ENCODE measurements at places on chromosomes 12 and 14.

GRCh38 chr14:98466807-98467206 is 805.2 kb downstream of the BCL11B start:
- no peaks in the 10 kb centered on the region for H3K27me3 ChIP-seq
- DNase-seq = no peak
- H3K4me1 ChIP-seq = no peaks in the 10 kb centered on the region
- no peak overlapping the region for H3K27ac ChIP-seq
- no peak overlapping the region for H3K4me3 ChIP-seq

- no peak overlapping the region for H3K27ac ChIP-seq
- no peak for DNase-seq
- no peak overlapping the region for H3K4me3 ChIP-seq
- no peaks in the 10 kb centered on the region for H3K4me1 ChIP-seq
Observed at GRCh38 chr14:51957950-51958349, 31.4 kb upstream of the RTRAF start.

DNA sequence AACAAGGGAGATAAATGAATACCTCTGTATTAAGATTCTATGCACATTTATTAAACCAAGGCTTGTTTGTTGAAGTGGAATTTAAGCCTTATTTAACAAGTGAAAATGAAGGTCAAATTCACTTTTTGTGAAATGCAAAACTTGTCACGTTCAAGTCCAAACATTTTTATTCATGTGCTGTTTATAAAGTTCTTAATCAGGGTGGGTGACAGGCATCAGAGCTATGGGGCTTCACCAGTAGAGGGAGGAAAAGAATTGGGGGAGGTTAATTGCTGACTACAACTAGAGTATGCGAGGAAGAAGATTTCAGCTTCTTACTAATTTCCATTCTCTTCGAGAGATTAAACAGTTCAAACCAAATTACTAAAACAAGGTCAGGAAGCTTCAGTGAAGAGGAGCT is 9.7 kb downstream of the MOK start:
- no peaks in the 10 kb centered on the region for H3K4me1 ChIP-seq
- H3K27ac ChIP-seq = no peak overlapping the region
- H3K27me3 ChIP-seq = no peaks in the 10 kb centered on the region
- no peak for DNase-seq
- no peak overlapping the region for H3K4me3 ChIP-seq

DNA sequence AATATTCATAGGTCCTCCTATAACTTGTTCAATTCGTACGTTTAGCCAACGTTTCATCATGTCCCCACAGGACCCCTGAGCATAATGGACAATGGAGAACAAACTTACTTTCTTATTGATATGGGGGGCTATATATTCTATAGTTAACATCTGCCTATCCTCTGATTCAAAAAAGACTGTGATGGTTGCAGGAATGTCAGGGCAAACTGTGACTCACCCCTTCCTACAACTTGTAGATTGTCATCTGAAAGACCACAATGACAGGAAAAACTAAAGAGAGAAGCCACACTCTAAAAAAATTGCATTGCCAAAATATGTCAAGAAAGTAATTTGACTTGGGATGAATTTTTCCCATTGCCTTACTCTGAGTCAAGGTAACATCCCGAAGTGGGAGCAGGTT is 50.8 kb downstream of the CATSPERB start:
- H3K27me3 ChIP-seq = no peaks in the 10 kb centered on the region
- no peak overlapping the region for H3K4me3 ChIP-seq
- no peak for DNase-seq
- H3K36me3 ChIP-seq = no peaks in the 10 kb centered on the region

DNA sequence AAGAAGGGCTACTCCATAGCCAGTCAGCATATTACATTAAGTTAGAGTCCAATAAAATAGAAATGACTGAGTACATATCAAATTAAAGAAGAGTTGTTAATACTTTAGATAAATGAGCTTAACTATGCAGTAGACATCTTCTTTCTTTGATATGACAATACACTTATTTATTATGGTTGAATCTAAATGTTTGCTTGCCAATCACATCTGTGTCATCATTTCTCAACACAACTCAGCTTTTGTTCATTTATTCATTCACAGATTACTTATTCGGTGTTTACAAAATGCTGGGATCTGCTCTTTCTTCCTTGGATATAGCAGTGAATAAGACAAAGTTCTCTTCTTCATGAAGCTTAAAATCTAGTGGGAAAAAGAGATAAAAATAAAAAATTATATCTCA is 614.6 kb upstream of the ATP2B1 start:
- H3K4me3 ChIP-seq = no peak overlapping the region
- no peaks in the 10 kb centered on the region for H3K36me3 ChIP-seq
- no peaks in the 10 kb centered on the region for H3K27me3 ChIP-seq
- no peak for DNase-seq
- H3K27ac ChIP-seq = no peak overlapping the region

DNA sequence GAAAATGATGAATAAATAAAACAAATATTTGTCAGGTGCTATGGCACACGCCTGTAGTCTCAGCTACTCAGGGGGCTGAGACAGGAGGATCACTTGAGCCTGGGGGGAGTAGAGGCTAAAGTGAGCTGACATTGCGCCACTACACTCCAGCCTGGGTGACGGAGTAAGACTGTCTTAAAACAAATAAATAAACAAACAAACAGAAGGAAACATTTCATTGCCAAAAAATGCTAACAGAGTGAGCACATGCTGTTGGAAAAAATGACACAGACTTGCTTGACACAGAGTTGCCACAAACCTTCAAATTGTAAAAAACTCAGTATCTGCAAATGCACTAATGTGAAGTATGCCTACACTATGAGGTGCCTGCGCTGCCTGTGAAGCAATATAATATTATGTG is 50.8 kb upstream of the AP4S1 start:
- H3K4me1 ChIP-seq = peaks cover 26% of the 10 kb centered on the region
- DNase-seq = no peak
- H3K27me3 ChIP-seq = no peaks in the 10 kb centered on the region
- no peak overlapping the region for H3K27ac ChIP-seq
- no peak overlapping the region for H3K4me3 ChIP-seq

DNA sequence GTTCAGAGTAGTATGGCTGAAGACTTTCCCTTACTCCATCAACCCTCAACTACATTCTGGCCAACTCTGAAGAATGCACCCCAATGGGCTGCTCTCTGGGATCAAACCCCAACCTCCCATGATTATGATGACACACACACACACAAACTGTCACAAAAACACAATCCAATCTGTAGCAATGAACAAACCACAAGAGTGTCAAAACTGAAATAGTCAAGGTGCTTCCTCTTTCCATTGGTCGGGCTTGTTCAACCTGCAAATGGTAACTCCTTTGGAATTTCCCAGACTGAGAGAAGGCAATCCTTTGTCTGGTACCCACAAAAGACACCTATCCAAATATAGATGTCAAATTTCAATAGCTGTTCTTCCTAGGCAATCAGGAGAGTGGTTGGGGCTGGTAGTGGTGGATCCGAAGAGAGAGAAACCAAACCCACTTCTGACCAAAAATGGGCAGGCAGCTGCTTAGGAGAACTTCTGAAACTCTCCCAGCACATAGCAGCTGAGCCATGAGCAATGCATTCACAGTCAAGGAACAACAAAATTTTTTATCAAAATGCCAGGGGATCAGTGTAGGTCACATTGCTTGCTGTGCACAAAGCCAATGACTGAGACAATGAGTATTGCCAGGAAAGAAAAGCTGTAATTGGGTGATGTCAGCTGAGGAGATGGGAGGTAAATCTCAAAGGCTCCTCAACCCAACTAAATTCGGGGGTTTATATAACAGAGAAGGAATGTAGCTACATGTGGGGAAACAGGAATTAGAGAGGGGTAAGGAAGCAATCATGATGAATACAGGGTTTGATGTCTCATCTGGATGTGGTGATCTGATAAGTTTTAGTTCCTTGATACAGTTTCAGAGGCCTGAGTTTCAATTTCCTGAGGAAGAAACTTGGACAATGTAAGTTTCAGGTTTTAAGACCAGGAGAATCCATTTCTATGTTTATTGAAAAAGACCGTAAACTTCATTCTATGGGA is 191.4 kb downstream of the KITLG start:
- no peaks in the 10 kb centered on the region for H3K4me1 ChIP-seq
- H3K36me3 ChIP-seq = no peaks in the 10 kb centered on the region
- H3K4me3 ChIP-seq = no peak overlapping the region
- H3K27me3 ChIP-seq = no peaks in the 10 kb centered on the region
- H3K27ac ChIP-seq = no peak overlapping the region

DNA sequence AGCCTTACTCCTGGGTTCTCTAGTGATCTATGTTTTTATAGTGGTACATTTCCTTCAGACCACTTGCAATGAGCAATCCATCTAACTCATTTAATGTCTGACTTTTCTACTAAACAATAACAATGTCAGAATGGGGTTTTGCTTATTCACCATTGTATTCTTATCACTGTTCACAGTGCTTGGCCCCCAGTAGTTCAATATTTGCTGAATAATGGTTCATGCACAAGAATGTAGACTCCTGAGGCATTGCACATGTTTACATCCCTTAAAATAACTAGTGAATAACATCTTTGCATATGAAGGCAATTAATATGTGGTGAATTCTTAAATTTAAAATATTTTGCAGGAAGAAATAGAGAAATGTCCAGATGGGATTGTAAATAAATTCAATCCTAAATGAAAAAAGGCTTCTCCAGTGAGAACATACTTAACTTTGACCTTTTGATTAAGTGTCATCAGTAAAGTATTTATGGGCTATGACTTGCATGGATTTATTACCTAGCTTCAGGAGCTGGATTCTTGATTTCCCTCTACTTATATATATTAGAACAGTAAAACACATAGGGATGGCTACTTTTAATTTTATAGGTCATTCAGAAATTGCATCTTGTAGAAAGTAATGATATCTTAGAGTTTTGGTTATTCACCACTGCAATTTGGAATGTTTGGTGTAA is 3.4 kb downstream of the CCER1 start:
- H3K36me3 ChIP-seq = no peaks in the 10 kb centered on the region
- no peak overlapping the region for H3K4me3 ChIP-seq

- DNase-seq = no peak
- H3K4me3 ChIP-seq = no peak overlapping the region
- no peak overlapping the region for H3K27ac ChIP-seq
Observed at GRCh38 chr14:53542732-53543131, 389.6 kb upstream of the DDHD1 start.

DNA sequence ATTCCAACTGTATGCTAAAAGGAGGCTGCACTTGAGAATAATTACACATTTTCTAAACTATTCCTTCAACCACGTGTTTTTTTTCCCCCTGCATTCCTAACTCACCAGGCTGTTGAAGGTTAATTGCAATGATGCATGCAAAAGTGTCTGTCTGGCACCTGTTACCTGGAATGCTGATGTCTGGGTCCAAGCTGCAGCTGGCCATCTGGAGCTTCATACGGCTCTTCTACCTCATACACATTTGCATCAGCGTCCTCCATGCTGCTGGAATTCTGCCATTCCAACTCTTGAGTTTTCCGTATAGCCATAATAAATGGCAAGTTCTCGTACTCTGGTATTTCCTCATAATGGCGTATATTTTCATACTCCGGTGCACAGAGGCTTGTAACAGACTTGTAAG is 8.6 kb downstream of the FGD6 start:
- no peak overlapping the region for H3K27ac ChIP-seq
- no peaks in the 10 kb centered on the region for H3K36me3 ChIP-seq
- no peak for DNase-seq

GRCh38 chr12:54042970-54043853 is 10.4 kb downstream of the HOXC5 start:
- no peak overlapping the region for H3K4me3 ChIP-seq
- no peak for DNase-seq
- H3K27me3 ChIP-seq = peaks cover 5% of the 10 kb centered on the region
- H3K36me3 ChIP-seq = no peaks in the 10 kb centered on the region
- no peaks in the 10 kb centered on the region for H3K4me1 ChIP-seq
- no peak overlapping the region for H3K27ac ChIP-seq

Measured in psoas muscle (tissue), 8 donors.